ENCODE measurements at places on chromosomes 1 and 21.

DNA sequence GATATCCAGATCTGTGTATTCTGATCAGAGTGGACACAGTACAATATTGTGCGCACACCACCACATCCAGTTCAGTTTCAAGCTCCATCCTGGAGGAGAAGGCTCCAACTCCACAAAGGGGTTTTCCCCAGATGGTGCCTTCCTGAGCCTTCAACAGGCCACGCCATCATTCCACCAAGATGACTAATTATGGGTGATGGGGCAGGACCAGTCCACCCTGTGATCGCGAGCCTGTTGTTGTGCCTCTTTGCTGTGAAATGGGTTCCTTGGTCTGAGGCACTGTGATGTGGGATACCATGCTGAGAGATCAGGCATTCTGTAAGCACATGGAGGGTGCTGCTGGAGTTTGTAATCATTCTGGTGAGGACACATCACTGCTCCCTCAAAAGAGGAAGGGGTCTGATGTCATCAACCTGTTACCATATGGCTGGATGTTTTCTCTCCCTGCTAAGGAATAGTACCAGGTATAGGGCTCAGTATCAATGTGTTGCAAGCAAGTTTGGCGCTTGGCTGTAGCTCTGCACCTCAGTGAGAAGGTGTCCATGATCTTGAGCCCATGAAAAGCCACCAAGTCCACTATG is 6.7 kb upstream of the SH2D2A start:
- peak; percentile 12 for DNase-seq

- DNase-seq: no peak
These were observed 30.6 kb upstream of the LRRC3 start for GRCh38 chr21:44424608-44425306.

DNA sequence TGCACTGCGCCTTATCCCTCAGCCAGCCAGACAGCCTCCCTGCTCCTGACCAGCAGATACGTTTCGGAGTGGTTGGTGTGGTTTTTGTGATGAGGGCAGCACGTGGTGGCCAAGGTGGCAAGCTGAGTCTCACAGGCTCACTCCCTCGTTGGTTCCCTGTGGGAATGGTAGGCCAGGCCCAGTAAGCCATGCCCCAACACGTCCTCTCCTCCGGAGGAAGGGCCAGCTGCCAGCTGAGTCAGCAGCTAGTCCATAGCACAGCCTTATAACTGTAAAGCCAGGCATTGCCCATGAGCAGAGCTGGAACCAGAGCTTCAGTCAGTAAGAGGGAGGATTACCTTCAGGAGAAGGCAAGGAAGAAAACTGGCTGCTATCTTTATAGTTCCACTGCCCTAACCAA is 29.5 kb downstream of the SZRD1 start:
- DNase-seq: no peak

DNA sequence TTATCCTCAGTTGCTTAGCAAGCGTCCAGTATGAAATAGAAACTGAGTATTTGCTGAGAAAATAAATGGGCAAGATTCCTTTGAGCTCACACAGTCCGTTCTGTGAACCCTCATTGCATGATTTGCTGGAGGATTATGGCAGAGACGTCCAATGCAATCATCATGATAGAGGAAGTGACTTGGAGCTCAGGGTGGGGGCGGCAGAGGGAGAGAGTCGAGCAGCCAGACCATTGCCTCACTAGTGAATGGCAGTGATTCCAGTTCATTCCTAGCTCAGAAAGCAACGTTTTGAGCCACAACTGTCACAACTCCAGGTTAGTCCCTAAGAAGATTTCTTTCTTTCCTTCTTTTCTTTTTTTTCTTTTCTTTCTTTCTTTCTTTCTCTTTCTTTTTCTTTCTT is 27.5 kb upstream of the COL9A2 start:
- no peak for DNase-seq

DNA sequence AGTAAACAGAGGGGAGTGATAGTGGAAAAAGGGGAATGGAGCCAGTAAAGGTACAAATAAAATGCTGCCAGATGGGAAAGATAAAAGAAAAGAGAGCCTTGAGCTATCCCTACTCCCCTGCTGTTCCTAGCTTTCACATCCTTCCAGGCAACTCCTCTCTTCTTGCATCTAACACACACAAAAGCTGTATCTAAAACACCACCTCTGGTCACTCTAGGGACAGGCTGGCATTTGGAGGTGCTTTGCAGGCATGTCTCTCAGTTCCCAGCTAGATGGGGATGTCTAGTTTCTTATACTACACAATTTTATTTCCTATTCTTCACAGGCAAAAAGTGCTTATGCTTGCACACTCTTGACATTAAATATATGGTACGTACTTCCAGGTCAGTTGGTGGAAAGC is 185.1 kb upstream of the ST6GALNAC5 start:
- DNase-seq: no peak

- no peak for DNase-seq
These were observed 181.6 kb downstream of the ZNF326 start for GRCh38 chr1:90176530-90176929.

All from CD8-positive, alpha-beta memory T cell (primary cell).